ENCODE measurements at places on chromosomes 5 and 9. TPM values are rescaled to one million over a fixed set of nuclear protein-coding genes. Genes with fewer than 3 reads are reported as not detected.

SPATA31A3 gene
- not detected for total RNA-seq

IQGAP2 gene
- 0.95 TPM for total RNA-seq

HTR4 gene
- not detected for total RNA-seq

IFNB1 gene
- not detected for total RNA-seq

C5orf52 gene
- not detected for total RNA-seq

All from A549 treated with ZK216348 at 1 μM for 4 hours (cell line).